ENCODE measurements at places on chromosomes 6 and 20.

DNA sequence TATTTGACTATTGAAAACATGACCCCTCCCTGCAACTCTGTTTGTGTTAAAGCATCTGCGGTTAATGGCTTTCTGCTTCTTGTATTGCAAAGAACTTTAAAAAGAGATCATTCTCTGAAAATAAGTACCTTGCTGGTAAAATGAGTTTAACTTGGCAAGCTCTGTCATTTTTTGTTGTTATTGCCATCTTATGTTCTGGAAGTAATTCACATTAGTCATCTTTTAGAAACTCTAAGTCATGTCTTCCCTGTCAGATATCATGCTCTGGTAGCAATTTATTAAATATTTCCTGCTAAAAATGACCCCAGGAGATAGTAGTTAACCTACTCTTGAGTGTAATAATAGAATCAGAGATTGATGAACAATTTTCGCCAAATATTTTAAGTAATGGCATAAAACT lies 890.6 kb downstream of the KIF16B start:
- no peak for DNase-seq

GRCh38 chr6:9361749-9362148 lies 926.4 kb upstream of the SLC35B3 start:
- no peak for DNase-seq

- DNase-seq, result no peak
Measured at GRCh38 chr20:62178316-62179161, 4.3 kb upstream of the MTG2 start.

- no peak for DNase-seq
Measured at GRCh38 chr6:150211700-150212511, 69.1 kb downstream of the PPP1R14C start.

GRCh38 chr6:37628611-37629320 lies 68.9 kb downstream of the MDGA1 start:
- no peak for DNase-seq

GRCh38 chr6:111813677-111814310 lies 59.5 kb downstream of the FYN start:
- DNase-seq, result no peak

Measured in GM04503 (cell line).